ENCODE measurements at places on chromosomes 6 and 20.

DNA sequence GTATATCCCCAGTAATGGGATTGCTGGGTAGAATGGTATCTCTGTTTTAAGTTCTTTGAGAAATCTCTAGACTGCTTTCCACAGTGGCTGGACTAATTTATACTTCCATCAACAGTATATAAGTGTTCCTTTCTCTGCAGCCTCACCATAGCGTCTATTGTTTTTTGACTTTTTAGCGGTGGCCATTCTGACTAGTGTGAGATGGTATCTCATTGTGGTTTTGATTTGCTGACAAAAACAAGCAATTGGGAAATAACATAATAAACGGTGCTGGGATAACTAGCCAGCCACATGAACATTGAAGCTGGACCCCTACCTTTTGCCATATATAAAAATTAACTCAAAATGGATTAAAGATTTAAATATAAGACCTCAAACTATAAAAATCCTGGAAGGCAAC, 14.2 kb downstream of the OR2A4 start:
- DNase-seq: no peak

- DNase-seq: no peak
These were observed 205.3 kb downstream of the PRL start for GRCh38 chr6:22091424-22091948.

GRCh38 chr20:12113468-12114371, 196.0 kb downstream of the BTBD3 start:
- DNase-seq: peak; percentile 77

DNA sequence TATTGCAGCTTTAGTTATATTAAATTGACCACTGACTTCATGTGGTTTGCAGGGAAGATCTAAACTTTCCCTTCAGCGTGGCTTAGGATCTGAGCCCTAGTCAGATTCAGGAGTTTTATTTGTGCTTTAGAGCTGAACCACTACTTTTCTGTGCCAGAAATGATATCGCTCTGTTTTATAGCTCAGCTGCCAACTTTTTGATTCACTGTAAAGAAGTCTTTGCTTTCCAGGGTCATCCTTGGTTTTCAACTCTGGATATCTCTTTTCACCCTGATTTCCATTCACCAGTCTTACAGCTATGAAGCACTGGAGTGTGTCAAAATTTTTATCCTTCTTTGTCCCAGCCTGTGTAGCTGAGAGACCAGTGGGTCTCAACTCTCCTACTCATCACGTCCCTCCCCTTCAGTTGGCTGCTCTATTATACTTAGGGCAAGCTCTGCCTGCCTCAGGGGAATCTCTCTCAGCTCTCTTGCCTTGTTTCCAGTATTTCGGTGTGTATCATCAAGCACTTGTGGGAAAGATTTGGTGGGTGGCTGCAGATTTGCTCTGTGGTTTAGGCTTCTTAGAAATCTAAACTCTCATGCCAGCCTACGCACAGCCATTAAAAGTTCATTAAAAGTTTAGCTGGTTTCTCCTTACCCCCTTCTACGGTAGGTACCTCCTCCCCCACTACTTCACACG, 425.5 kb downstream of the TENT5A start:
- no peak for DNase-seq

GRCh38 chr6:68642977-68643376, 7.9 kb downstream of the ADGRB3 start:
- no peak for DNase-seq

DNA sequence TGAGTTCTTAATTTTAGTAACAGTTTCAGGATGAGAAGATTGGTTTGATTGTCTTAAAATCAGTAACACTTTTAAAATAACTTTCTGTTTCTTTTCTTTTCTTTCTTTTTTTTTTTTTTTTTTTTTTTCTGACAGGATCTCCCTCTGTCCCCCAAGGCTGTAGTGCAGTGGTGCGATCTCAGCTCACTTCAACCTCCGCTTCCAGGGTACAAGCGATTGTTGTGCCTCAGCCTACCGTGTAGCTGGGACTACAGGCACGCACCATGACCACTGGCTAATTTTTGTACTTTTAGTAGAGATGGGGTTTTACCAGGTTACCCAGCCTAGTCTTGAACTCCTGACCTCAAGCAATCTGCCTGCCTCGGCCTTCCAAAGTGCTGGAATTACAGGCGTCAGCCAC, 33.7 kb upstream of the KCNQ5 start:
- no peak for DNase-seq

Measured in prostate gland (tissue), 2 donors.